ENCODE measurements at places on chromosomes 4 and X.

GRCh38 chr4:7910952-7911578, 28.6 kb downstream of the AFAP1 start:
- DNase-seq = peak; percentile 96

DNA sequence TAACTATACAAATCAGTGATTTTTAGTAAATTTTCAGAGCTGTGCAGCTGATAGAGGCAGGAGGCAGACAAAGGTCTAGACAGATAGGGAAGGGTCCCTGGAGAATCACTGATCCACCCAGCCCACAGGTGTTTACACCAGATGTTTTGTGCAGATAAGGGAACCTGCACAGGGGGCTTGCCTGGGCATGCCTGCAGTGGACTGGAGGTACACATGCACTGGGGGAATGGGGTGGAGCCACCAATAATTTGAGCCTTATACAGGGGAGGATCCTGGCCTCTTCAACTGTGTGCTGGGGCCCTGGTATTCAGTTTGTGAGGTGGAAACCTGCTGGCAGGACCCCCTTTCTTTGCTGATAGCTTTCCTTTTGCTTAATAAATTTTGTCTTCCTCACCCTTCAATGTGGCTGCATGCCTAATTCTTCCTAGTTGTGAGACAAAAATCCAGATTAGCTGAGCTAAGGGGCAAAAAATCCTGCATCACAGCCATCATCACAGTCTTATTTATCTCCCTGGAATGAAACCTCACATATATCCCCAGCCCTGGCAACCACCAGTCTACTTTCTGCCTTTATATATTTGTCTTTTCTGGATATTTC, 102.8 kb downstream of the KDM6A start:
- DNase-seq = no peak

GRCh38 chr4:173024203-173024602, 144.4 kb upstream of the GALNT7 start:
- no peak for DNase-seq

GRCh38 chr4:92012899-92013867, 290.6 kb upstream of the GRID2 start:
- no peak for DNase-seq

DNA sequence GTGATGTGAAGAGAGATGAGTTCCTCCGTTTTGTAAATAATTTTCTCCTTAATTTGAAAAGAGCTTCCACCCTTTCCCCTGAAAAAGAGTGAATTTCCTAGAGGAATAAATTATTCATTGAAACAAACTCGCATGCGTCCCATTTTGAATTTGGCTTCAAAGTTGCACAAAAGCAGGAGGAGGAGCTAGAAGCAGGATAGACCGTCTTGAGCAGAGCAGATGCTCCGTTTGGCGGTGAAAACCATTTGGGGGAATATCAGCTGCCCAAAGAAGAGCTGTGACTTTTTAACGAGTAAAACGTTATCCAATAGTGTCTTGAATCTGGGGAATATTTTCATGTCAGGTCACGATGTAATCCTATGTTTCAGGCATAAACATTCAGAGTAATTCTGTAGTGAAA, 42.0 kb downstream of the FAM149A start:
- no peak for DNase-seq

GRCh38 chrX:14573161-14573560, 43.8 kb downstream of the GLRA2 start:
- DNase-seq = no peak

DNA sequence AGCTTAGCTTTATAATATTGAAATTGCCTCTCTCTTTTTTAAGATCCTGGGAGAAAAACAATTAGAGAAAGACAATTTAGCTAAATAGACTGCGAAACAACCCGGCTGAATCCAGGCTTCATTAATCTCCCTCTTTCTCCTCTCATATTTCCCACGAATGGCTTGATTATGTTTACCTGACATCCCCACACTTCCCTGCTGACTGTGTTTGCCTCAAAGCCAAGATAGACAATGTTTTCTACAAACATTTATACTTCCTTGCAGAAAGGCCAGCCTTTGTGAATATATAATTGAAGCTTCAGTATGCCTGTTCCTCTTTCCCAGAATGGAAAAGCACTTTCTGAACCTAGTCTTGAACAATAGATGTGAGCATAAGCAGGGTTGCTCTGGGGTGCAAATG, 566.8 kb downstream of the PDHA2 start:
- no peak for DNase-seq

Measured in NCI-H524 (cell line).